ENCODE measurements at places on chromosomes 3 and 15.

GRCh38 chr3:153767601-153768560, 353.3 kb upstream of the ARHGEF26 start:
- DNase-seq = no peak

- DNase-seq = no peak
Measured at GRCh38 chr15:65795663-65796216, 3.6 kb upstream of the DENND4A start.

DNA sequence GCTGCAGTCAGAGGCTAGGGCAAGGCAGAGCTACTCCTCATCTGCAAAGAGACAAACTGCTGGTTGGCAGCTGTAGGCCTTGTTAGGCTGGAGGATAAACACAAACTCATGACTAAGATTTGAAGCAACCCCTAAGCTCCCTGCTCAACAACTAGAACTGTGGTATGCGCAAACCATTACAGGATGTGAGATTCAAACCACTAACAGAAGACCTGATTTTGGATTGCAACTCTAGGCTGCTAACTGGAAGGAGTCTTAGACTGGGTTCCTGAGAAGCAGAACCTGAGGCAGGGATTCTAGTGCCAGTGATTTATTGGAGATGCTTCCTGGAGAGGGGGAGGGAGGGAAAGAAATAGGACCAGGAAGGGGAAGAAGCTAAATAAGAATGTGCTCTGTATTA, 22.5 kb downstream of the CCR4 start:
- peak; percentile 6 for DNase-seq

GRCh38 chr15:33201491-33202231, 7.1 kb upstream of the FMN1 start:
- DNase-seq = peak; percentile 45

- no peak for DNase-seq
Measured at GRCh38 chr15:80581976-80582375, 113.1 kb upstream of the ABHD17C start.

- peak; percentile 29 for DNase-seq
Measured at GRCh38 chr15:61459785-61460707, 230.9 kb upstream of the RORA start.

DNA sequence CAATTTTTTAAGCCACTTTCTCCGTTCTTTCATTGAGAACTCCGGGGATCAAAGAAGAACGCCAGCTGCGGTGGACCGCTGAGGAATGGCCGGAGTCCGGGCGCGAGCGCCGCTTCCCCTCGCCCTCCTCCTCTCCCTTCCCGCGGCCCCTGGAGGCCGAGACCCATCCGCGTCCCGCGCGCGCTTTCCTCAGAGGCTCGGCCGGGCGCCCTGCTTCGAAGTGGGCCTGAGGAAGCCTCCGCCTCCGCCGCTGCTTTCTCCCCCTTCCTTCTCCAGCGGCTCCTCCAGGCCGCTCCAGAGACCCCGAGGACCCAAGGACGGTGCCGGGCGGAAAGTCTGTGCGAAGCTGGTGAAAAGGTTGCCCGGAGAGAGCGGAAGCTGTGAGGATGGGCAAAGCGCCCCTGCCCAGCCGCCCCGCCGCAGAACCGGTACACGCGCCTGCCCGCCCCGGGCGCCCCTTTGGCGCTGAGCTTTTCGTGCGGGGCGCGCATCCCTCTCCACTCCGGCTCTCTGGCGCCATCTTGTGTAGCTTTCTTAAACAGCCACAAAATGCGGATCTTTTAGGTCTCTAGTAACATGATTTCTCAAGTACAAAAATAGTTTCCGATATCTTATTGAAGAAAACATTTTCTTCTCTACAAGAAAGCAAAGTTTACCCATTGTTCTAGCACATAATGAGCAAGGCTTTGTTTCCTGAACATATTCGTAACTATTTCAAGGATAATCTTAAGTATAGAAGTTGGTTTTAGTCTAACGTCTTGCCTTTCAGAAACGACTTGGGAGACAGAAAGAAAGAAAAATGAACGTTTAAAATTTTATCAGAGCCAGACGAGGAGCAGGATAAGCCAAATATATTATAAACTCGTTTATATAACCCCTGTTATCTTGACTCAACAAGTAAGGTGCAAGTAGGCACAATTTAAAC, 59.2 kb upstream of the FAM174B start:
- DNase-seq = peak; percentile 75

All from astrocyte (in vitro differentiated cells and primary cell).